Renal cortical epithelial cell (primary cell): ENCODE measurements at places on chromosomes 5 and 9. TPM values are rescaled to one million over a fixed set of nuclear protein-coding genes. Genes with fewer than 3 reads are reported as not detected.

QRFP gene
- total RNA-seq, result not detected in 2 replicates

ANKRD31 gene
- under 0.01 and 0.25 TPM in 2 replicates for total RNA-seq

PCDHA9 gene
- 0.99 TPM in 1 of 2 replicates, not detected in the other for total RNA-seq

SLC1A1 gene
- total RNA-seq, result 39.1 and 39.5 TPM in 2 replicates

GPR21 gene
- total RNA-seq, result 0.50 TPM in 1 of 2 replicates, not detected in the other

TMC1 gene
- total RNA-seq, result 0.15 TPM in 1 of 2 replicates, not detected in the other

GRIN1 gene
- total RNA-seq, result 0.30 TPM in 1 of 2 replicates, not detected in the other

PTGES gene
- total RNA-seq, result 3.2 and 42.7 TPM in 2 replicates

RGS14 gene
- total RNA-seq, result 11.1 and 30.2 TPM in 2 replicates

GPR150 gene
- total RNA-seq, result 0.69 TPM in 1 of 2 replicates, not detected in the other

TEX48 gene
- not detected in 2 replicates for total RNA-seq

MLANA gene
- total RNA-seq, result 0.05 TPM in 1 of 2 replicates, not detected in the other

IFNA21 gene
- not detected in 2 replicates for total RNA-seq

ANKDD1B gene
- total RNA-seq, result 2.8 and 3.3 TPM in 2 replicates

CBY3 gene
- total RNA-seq, result not detected in 2 replicates

REEP2 gene
- total RNA-seq, result 2.1 and 7.6 TPM in 2 replicates

PCDHGA1 gene
- total RNA-seq, result under 0.01 and 0.80 TPM in 2 replicates

MAN2A1 gene
- total RNA-seq, result 66.2 and 91.3 TPM in 2 replicates
